ENCODE measurements at places on chromosomes 11 and 22.

- DNase-seq: no peak
Measured at GRCh38 chr11:33389635-33390034, 132.5 kb downstream of the HIPK3 start.

DNA sequence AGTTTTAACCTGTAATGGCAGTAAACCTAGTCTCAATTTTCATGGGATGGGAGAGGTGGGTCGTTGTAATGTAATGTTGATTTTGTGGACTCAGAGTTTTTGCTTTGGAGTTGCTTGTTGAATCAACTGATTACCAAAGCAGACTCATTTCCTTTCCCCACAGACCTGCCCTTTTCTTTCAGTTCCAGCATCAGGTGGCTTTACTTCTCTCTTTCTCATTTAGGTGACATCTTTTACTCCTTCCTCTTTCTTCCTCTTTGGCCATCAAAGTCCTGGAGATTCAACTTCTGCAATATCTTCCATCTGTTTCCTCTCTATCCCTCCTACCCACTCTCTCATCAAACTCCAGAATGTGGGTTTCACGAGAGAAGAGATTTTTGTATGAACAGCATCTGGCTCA lies 313.9 kb downstream of the TMEM135 start:
- DNase-seq: no peak

- DNase-seq: no peak
Measured at GRCh38 chr22:49303781-49304461, 523.8 kb downstream of the BRD1 start.

DNA sequence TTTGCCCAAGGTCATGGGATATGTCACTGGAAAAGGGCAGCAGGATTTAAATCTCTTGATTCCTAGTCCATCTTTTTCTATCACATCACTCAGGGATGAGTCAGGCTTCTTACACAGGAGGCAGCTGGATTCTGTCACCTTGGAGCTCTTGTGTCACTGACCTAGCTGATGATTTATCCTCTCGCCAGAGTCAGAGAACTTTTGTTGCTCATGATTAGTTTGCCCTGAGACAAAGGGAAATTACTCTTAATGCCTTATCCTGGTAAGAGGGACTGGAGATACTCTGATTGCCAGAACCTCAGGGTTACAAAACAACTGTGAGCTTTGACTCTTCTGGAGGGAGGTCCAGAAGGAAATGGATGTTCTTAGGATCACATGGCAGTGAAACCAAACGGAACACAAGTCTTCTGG lies 10.1 kb downstream of the COA4 start:
- DNase-seq: no peak

GRCh38 chr11:6402061-6402470 lies 11.8 kb downstream of the SMPD1 start:
- no peak for DNase-seq

DNA sequence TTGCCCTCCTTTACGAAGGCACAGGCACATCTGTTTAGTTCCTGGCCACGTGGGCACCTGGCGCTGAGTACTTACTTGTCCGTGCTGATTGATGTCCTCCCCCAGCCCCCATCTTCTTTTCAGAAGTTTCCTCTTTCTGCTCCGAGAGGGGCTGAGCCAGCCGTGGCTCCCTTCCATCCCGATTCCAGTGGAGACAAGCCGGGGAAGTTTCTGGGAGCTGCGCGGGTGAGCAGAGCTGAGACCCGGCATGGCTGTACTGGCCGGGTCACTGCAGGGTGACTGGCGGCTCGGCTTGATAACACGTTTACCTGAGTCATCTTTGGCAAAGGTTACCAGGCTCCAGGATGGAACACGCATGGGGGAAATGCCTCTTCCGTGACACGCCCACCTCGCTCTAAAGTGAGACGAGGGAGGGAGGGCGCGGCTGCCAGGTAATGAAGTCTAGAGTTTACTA lies 45.4 kb upstream of the ATXN10 start:
- no peak for DNase-seq

Measured in activated CD8-positive, alpha-beta memory T cell treated with anti-CD3 and anti-CD28 coated beads for 1 hour (primary cell).